Fibroblast of mammary gland (primary cell): ENCODE measurements at places on chromosomes 7 and 10.

- DNase-seq = no peak
Measured at GRCh38 chr10:86192691-86193090, 173.9 kb downstream of the GRID1 start.

DNA sequence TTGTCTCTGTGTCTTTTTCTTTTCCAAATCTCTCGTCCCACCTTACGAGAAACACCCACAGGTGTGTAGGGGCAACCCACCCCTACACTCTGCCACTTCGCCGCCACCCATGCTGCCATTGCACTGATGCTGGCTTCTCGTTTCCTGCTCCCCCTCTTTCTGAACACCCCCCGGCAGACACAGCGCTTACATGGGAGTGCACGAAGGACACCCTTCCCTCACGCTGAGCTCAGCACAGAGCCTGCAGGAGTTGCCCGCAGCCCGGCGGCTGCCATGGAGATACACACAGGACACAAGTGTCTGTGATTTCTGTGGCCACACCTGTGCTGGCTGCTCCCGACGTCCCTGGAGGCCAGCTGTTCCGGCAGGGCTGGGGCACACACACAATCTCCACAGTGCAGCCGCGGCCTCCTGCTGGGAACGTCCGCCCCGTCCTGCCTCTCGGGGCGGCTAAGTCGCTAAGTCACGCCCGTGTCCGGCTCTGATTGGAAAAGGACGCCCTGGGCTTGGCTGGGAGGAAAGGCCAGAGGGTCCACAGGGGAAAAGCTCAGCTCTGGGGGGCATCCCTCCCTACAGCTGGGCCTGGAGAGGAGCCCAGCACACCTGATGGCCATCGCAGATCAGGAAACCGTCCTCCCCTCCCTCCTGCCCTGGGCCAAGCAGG, 349.8 kb downstream of the PTPRN2 start:
- no peak for DNase-seq

DNA sequence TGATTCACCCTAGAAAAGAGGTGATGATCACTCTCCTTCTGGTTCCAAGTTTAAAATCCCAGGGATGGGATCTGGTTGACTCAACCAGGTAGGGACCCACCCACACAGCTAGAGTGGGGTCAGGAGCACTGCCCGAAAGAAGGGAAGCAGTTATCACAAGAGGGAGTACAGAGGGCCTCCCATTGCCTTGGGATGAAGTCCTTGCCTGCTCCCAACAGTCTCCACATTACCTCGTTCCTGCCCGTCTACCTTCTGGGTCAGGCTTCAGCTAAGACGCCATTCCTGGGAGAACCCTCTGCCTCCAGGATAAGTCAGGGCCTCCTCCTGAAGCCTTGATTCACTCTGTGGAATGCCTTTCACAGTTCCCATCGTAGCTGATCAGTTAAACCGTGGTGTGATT, 23.8 kb downstream of the ZMIZ2 start:
- no peak for DNase-seq

DNA sequence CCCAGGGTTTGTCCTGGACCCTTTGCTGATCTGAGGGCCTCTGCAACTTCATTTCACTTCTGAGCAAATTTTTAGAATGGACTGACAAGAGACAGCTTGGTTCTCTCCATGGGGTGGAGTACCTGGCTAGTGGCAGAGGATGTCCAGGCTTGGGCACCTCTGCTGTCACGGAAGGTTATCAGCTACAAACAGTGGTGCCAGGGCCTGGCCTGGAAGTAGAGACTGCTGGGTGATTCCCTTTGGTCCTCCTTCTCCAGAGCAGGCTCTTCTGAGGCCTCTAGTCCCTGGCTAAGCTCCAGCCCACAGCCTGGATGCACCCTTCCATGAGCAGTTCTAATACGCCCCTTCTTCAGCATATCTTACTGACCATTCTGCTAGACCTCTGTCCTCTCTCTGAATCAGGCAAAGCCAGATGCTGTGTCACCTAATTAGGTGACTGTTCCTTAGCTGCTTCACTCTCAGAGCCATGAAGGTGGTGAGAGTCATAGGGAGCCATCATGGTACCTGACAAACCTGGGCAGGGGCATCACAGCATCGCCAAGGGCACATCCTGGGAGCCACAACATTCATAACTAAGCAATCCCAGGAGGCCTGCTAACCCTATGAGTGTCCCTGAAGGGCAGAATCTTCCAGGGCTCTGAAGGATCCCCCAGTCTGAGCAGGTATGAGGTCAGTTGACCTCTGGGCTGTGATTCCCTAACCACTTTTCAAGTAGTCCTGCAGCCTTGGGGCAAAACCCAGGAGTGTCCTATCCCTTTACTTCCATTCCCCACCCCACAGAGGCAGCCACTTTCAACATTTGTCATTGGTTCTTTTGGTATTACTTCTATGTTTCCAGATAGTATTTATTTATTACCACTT, 4.0 kb downstream of the ARHGAP22 start:
- no peak for DNase-seq

GRCh38 chr10:52256832-52257691, 57.0 kb upstream of the DKK1 start:
- peak; percentile 21 for DNase-seq

DNA sequence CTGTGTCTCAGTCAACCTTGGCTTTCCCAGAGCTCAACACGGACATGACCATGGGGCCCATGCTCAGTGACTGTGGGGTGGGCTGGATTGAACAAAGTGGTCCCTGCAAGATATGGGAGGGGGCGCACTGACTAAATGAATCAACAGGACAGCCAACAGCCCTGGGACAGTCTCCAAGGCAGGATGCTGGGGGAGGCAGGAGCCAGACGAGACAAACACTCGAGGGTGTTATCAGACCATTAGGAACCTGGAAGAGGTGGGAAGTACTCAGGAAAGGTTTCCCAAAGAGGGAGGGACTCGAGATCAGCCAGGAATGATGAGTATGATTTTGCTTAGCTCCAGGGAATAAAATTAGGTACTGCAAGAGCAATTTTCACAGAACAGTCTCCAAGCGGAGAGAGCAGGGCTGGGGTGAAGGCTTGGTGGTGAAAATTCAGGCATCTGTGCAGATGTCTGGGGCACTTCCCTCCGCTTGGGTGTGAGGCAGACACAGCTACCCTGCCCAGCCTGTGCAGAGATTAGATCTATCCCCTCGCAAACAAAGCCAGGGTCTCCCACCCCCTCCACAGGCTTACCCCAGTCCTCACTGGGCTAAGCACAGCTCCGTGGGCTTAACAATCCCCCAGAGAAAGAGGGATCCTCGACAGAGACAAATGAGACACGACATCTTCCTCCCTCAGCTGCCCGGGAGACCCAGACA, 261.1 kb upstream of the ZMIZ1 start:
- DNase-seq = no peak

- DNase-seq = peak; percentile 6
Measured at GRCh38 chr10:109633846-109634245, 289.5 kb downstream of the XPNPEP1 start.

DNA sequence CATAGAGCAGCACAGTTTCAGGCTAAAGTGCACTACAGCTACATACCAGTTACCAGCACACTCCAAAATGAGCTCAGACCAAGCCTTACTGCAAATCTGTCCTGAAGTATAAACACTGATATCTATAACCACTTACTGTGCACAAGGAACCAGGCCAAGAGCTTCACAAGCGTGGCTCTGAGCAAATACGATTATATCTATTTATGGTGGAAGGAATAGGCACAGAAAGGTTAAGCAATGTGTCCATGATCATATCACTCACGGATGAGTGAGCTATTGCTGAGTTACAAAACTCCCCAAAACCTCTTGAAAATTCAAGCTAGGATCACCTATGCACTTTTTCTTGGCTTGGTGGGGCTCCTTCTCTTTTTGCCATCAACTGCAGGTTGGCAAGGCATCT, 84.9 kb downstream of the GPAM start:
- DNase-seq = no peak

DNA sequence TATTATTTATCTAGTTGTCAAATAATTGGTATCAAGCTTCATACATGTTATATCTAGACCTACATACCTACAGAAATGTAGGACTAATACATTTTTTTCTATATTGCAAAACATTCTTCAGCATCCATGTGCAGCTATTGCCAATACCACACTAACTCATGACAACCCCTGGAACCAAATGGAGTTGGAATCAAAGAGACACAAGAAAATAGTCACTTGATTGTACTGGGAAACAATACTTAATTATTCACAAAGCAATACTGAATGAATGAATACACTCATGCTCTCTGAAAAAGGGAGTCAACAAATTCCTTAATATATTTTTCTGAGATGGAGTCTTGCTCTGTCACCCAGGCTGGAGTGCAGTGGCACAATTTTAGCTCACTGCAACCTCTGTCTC, 10.4 kb upstream of the CFAP43 start:
- DNase-seq = no peak

- DNase-seq = no peak
Measured at GRCh38 chr10:121268363-121268762, 329.9 kb downstream of the FGFR2 start.

GRCh38 chr7:23347682-23348180, 48.6 kb downstream of the MALSU1 start:
- DNase-seq = peak; percentile 88

DNA sequence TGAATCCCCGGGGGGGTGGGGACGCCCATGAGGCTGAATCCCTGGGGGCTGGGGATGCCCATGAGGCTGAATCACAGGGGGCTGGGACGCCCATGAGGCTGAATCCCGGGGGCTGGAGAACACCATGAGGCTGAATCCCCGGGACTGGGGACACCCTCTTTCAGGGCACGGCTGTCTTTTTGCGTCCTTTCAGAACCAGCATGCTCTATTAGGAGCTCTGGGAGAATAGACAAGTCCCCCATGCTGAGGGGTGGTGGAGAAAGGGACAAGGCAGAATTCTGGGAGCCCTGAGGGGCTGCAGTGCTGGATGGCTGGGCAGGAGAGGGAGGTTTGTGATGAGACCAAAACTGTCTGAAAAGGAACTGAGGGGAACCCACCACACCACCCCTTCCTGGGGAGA, 257.3 kb upstream of the TCERG1L start:
- DNase-seq = no peak

DNA sequence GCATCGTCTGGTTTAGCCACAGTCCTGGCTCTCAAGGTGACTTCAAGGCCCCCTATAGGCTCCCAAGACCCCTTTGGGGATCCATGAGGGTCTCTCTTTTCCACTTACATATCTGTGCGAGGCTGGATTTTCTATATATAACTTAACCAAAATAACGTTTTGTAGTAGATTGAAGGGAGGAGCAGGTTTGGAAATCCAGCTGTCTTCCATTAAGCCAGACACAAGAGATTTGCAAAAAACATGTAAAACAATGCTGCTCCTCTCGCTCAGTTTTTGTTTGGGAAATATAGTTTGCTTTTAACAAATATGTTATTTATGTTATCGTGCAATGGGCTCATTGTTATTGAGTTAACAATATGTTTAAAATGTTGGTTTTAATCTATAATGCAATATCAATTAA, 811.2 kb downstream of the TYW1 start:
- no peak for DNase-seq

- DNase-seq = no peak
Measured at GRCh38 chr7:15234431-15234830, 327.4 kb downstream of the AGMO start.

GRCh38 chr7:44461387-44461786, 29.1 kb downstream of the NUDCD3 start:
- DNase-seq = peak; percentile 79

DNA sequence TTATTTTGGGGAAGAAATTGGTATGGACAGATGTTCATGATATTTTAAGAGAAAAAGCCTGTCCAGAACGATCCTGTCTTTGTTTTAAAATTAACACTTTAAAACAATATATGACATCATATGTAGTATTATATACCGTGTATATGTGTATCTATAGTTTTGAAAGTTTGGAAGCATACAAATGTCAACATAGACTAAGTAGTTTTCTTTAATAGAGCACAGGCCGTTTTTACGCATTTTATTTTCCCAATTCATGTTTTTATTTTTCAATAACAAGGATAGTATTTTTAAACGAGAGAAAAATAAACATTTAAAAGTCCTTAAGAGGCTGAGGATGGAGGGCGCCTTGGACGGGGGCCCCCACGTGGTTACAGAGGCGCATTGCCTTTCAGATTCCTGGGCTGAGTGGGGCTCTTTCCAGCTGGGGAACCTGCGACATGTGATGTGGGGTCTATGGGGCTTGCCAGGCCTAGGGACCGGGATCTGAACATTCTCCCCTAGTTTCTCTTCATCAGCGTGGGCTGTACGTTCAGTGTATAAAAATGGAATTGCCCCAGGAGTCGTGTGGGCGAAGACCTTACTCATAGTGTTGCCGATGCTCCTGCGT, 127.8 kb upstream of the ZNF746 start:
- DNase-seq = peak; percentile 70

- DNase-seq = no peak
Measured at GRCh38 chr10:101079874-101080273, 18.1 kb downstream of the KAZALD1 start.

- no peak for DNase-seq
Measured at GRCh38 chr10:61815496-61815895, 86.0 kb upstream of the ARID5B start.

DNA sequence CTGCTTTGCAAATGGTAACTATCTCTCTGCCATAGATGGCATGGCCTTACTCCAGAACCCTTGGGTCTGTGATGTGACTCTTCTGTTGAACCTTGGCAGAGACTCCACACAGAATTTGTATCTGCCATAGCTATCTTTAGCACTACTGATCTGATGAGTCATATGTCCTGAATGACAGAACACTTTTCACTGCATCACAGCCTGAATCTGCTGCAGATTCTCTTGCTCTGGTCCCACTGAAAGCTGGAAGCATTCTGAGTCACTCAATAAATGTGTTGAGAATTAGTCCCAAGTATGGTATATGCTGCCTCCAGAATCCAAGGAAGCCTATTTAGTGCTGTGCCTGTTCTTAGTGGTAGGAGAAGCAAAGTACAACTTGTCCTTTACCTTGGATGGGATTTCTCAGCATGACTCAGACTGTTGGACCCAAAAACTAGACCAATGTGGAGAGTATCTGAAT, 39.5 kb upstream of the ANKRD1 start:
- peak; percentile 99 for DNase-seq

GRCh38 chr10:44032216-44032615, 352.7 kb downstream of the CXCL12 start:
- peak; percentile 87 for DNase-seq

DNA sequence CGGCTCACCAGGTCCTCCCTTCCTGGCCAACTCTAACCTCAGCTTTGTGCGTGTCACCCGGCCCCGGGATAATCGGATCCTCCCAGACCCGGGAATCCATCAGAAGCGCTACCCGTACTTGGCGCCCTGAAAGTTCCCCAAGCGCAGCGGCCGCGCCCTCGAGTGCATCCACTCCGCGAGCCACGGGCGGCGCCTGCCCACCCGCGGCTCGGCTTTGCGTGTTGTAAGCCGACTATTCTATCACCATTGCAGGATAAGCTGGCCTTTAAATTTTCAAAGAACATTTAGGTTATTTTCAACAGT, 35.7 kb upstream of the EBLN1 start:
- no peak for DNase-seq

GRCh38 chr7:50449501-50449880, 659 bp downstream of the FIGNL1 start:
- no peak for DNase-seq
